NCI-H1436 (cell line): ENCODE measurements at places on chromosomes 12 and 14.
A peak's percentile ranks its signal among the peaks of the same experiment; 100 is the strongest.

GRCh38 chr12:93521225-93522080 lies 51.0 kb upstream of the SOCS2 start:
- no peak for DNase-seq

- no peak for DNase-seq
These were observed 27.9 kb upstream of the CCNT1 start for GRCh38 chr12:48744251-48745008.

- DNase-seq = no peak
These were observed 14.4 kb downstream of the SPRYD3 start for GRCh38 chr12:53064613-53065436.

DNA sequence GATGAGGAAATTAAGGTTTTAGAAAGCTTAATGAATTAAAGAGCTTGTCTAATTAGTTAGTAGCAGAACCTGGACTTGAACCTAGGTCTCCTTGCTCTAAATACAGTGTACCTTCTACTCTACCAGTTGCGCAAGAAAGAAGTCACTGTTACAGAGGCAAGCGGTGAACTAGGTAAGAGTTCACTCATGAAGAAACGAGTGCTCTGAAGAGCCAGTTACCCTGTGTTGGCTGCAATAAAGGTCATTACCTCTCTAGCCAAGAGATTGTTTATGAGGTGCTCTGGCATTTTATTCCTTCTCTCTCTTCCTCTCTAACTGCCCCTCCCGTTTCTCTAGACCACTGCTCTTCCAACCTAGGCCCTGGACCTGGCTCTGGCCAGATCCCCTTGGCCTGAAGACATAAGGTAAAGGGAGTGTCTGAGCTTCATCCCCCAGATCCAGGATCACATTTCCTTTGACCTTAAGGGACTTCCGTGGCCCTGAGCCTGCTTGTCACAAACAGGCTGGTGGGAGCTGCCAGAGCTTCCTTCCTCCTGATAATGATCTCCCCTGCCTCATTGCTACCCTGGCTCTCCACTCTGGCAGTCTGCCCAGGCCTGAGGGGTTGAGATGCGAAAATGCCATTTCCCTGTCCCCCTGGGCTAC lies 1.9 kb downstream of the RNASE7 start:
- no peak for DNase-seq

- DNase-seq = no peak
These were observed 1.3 kb downstream of the BDKRB2 start for GRCh38 chr14:96205978-96206360.

GRCh38 chr14:94097091-94097490 lies 13.4 kb upstream of the IFI27 start:
- no peak for DNase-seq

DNA sequence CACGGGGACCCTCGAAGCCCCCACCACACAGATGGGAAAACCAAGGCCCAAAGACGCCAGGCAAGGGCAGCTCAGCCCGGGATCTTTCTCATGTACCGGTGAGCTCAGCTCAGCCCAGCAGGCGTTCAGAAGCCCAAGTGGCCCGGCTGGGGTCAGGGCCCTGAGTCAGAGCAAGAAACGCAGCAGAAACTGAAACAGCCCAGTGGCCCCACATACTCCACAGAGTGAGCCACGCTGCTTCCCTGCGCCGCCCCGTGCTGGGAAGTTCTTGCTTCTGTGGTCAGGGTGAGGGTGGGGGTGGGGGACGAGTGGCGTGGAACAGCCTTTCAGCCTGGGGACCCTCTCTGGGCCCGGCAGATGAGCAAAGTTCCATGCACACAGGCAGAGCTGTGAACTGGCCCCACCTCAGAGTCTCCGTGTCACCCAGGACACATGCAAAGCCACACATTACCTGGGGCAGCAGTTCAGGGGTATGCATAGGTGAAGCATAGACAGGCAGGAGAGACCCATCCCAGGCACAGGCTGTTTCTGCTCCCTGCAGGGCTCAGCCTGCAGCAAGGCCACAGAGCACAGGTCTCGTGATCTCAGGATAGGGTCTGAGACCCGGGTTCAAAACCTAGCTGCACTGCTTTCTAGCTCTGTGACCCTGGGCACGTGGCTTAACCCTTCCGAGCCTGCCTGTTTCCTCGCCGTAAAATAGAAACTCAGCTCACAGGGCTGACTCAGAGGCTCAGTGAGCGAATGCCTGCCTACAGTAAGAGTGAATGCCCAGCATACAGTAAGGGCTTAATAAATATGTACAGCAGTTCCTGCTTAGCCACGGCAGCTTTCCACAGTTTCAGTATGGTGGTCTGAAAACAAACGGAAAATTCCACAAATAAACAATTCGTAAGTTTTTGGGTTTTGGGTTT lies 21.6 kb downstream of the NCOR2 start:
- no peak for DNase-seq

DNA sequence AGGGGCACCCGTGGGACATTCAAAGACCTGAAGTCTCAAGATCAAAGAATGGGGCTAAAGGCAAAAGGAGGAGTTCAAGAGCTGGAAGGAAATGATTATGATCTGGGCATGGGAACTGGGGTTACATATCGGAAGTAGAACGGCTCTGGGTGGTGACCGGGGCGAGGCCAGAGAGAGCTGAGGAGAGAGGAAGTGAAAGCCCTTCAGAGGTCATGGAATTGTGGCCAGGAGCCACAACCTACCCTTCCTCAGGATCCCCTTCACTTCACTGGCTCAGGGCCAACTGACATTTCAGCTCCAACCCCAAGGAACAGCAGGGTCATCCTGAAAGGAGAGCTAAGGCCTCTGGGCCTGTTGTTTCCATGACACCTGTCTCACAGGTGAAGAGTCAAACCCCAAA lies 57.8 kb downstream of the GALNT16 start:
- no peak for DNase-seq

- DNase-seq = no peak
These were observed 78.7 kb upstream of the HIF1A start for GRCh38 chr14:61616524-61617185.

DNA sequence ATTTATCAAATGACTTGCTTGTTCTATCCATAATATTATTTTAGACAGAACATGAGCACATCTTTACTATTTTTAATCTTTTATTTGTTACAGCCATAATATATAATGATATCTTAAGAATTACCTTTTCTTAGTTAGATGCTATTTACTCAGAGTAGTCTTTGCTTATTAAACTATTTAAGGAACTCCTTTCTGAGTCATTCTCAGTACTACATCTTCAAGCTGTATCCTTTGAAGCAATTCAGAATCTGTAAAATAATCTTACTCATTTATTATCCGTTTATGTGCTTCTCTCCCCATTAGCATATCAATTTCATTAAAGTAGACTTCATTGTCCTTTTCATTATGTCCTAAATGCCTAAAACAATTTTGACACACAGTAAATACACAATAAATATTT lies 240.4 kb upstream of the FAR2 start:
- no peak for DNase-seq

GRCh38 chr14:103456167-103456835 lies 66.3 kb downstream of the CKB start:
- no peak for DNase-seq

DNA sequence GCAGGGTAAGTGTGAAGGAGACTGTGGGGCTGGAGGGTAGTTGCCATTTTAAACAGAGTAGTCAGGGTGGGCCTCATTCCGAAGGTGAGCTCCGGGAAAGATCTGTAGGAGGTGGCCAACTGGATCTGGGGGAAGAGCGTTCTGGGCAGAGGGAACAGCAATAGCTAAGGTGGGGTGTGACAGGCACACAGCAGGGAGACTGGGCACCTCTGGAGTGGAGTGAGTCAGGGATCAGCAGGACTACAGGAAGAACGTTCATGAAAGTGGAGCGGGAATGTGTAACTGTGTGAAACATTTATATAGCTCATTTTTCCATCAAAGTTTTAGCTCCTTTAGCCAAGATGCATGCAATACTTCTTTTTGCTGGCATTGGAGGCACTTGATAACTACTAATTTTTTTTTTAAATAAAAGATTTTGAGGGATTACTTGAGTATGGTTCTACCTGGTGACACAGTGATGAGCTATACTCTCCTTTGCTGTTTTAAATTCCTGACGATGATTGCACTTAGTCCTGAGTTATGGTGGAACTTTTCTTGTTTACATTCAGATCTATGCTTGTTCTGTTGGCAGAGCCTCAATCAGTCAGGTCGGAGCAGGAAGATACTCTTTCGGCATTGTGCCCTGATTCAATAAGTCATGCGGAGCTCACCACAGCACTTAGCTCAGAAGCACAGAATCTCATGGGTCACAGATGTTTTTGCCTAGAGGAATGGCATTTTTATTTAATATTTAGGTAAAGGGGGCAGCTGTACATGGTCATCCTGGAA lies 106.4 kb downstream of the WIF1 start:
- no peak for DNase-seq

- DNase-seq = no peak
These were observed 49.1 kb upstream of the PTPRB start for GRCh38 chr12:70686299-70686698.

DNA sequence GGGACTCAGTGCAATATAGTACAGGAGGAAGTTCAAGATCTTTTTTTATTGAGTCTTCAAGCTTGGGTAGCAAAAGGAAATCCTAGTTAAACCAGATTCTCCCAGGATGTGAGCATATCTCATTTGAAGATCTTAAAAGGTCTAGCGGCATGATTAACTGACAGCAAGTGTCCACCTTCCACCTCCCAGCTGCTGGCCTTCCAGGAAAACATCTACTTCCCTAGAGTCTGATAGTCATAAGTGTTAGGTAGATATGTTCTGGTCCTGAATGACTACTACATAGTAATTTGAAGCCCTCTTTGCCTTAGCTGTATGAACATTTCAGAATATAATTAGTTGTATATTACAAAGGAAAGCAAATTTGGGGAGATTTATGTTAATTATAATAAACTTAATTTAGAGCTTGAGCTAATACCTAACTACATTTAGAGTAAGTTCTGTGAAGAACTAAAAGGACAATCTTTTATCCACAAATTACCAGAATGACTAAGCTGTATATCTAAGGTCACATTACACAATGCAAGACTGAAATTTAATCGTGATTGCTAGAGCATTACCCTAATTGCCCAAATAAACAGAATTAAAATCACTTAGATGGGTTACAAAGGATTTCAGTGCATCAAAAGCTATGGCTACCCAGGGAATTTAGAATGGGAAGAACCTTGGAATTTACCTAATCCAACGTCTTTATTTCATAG lies 9.9 kb downstream of the LGR5 start:
- peak; percentile 13 for DNase-seq

- no peak for DNase-seq
These were observed 2.7 kb upstream of the NXPH4 start for GRCh38 chr12:57213763-57214397.

- no peak for DNase-seq
These were observed 15.5 kb downstream of the SLC35E3 start for GRCh38 chr12:68761442-68761812.

- no peak for DNase-seq
These were observed 103.9 kb downstream of the AVPR1A start for GRCh38 chr12:63047146-63047545.

DNA sequence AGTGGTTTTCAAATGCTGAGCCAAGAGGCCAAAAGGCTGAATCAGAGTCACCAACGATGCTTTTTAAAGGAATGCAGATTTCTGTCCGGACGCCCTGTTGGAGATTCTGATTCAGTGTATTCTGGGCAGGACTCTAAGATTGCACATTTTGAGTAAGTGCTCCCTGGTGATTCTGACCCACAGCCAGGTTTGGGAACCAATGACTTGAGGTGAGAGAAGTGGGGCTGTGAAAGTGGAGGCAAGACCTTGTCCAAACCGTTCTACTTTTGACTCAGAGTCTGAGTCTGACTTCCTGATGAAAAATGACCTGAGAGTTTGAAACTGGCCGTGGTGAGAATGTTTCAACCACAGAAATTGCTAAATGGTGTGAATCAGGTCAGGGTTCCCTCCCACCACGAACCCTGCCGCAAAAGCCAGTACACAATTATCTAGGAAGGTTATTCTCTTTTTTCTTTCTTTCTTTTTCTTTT lies 90.2 kb downstream of the NTN4 start:
- no peak for DNase-seq

GRCh38 chr14:51650716-51651387 lies 858 bp upstream of the FRMD6 start:
- DNase-seq = no peak

- no peak for DNase-seq
These were observed 2.8 kb downstream of the FERMT2 start for GRCh38 chr14:52948039-52948438.

GRCh38 chr12:96501133-96501761 lies 11.9 kb downstream of the CFAP54 start:
- DNase-seq = no peak

- no peak for DNase-seq
These were observed 15.5 kb downstream of the ADGRD1 start for GRCh38 chr12:130969223-130969622.

GRCh38 chr14:60488175-60488574 lies 2.3 kb upstream of the C14orf39 start:
- DNase-seq = no peak

GRCh38 chr14:68673464-68673863 lies 119.4 kb downstream of the ZFP36L1 start:
- DNase-seq = no peak

DNA sequence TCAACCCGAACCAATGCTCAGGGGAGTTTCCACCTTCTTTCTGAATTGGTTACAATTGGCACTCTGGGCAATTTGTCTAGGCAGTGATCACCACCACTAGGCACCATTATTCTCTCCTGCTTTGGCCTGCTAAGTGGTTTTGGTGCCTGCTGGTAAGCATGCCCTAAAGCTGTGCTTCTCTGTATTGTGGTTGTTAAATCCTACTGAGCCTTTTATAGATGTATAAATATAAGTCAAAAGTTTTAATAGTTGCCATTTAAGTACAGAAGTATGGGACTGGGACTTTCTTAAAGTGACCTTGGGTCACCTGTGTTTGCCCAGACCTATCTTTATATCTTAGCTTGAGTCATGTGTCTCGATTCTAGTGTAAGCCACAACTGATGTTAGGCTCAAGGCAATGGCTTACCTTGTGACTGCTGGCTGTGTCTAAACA lies 475.9 kb downstream of the SLC16A7 start:
- DNase-seq = no peak

DNA sequence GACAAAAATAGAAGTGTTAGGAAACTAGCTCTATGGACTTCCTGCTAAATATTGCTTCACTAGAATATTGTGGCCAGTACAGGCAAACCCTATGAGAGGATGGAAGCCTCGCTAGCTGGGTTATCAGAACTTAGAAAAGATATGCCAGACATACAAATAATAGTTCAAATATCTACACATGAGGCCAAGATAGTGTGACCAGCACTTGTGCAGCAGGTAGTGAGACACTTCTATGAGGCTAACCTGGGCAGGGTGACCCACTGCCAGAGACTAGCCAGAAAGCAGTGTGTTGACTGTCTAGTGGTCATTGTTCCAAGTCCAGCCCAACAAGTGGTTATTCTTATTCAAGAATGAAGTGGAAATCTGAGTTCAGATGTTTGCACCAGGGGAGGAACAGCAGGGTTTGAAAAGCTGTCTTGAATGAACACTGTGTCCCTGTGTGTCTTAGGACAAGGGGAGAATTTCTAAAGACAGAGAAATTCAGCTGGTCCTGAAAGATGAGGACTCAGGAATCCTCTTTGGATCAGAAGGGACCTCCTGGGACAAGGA lies 16.3 kb downstream of the TSPAN8 start:
- DNase-seq = no peak

GRCh38 chr12:39619316-39619659 lies 315 bp downstream of the ABCD2 start:
- DNase-seq = no peak
